Activated CD4-positive, alpha-beta T cell treated with anti-CD3 and anti-CD28 coated beads for 24 hours (primary cell): ENCODE measurements at places on chromosomes 2 and 18.

GRCh38 chr2:71461304-71461671, 7.9 kb downstream of the DYSF start:
- no peak for DNase-seq

GRCh38 chr18:10559553-10560451, 34.0 kb downstream of the NAPG start:
- no peak for DNase-seq

DNA sequence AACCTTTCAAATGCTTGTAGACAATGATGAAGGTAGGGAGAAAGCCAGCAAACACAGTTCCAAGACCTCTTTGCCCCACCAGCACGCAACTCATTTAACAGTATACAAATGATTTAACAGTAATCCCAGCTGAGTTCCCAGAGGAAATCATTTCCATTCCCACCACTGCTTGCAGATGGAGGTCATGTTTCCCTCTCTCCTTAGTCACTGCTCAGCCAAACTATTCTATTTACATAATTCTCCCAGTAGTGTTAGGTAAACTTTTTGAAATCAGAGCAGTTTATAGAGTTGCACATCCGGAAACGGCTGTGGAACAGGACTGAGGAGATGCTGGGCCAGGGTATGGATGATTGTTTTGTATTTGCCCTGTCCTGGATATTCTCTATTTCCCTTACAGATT, 328.5 kb downstream of the FIGN start:
- no peak for DNase-seq

GRCh38 chr2:138432971-138433370, 68.6 kb upstream of the SPOPL start:
- DNase-seq: no peak

- no peak for DNase-seq
These were observed 4.9 kb downstream of the DLGAP1 start for GRCh38 chr18:4450065-4450658.

- no peak for DNase-seq
These were observed 11.8 kb downstream of the GULP1 start for GRCh38 chr2:188303363-188304031.

- no peak for DNase-seq
These were observed 207.1 kb downstream of the TDRD15 start for GRCh38 chr2:21330786-21331391.

GRCh38 chr2:159225025-159226016, 61.2 kb downstream of the WDSUB1 start:
- DNase-seq: no peak

GRCh38 chr2:65025453-65026123, 30.6 kb upstream of the CEP68 start:
- DNase-seq: no peak

- DNase-seq: no peak
These were observed 259.7 kb downstream of the CDH19 start for GRCh38 chr18:66344227-66344626.
